ENCODE measurements at places on chromosomes 3 and 15.

GRCh38 chr15:95973566-95974256 lies 356.8 kb upstream of the NR2F2 start:
- DNase-seq, result no peak

GRCh38 chr15:61342390-61342789 lies 113.3 kb upstream of the RORA start:
- no peak for DNase-seq

- no peak for DNase-seq
Measured at GRCh38 chr3:159252772-159253384, 451.0 kb downstream of the MFSD1 start.

DNA sequence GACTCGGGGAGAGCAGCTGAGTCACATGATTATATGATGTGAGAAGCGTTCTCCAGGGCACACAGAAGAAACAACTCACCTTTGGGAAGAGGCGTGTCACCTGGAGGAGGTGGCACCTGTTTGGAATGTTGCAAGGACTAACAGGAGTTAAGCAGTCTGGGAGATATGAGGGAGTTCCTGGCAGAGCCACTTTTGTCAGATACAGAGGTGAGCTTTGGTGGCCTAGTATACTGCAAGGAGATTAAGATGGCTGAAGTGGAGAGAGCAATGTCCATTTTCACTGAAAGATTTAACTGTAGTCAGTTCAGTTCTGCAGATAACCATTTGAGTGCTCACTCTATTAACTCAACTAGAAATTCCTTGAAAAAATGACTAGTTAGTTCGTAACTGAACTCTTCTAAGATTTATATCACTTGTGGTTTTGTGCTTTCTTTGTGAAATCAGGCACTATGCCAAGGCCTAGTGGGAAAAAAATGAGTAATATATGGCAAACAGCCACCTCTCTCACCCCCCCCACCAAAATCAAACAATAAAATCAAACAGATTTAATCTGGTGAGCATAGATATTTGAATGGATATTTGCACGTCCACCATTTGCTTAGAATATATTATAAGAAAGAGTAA lies 61.3 kb downstream of the CRYBG3 start:
- peak; percentile 27 for DNase-seq

GRCh38 chr15:100049483-100049882 lies 292.3 kb downstream of the ADAMTS17 start:
- DNase-seq, result no peak

GRCh38 chr3:3772920-3773319 lies 26.3 kb upstream of the LRRN1 start:
- DNase-seq, result no peak

DNA sequence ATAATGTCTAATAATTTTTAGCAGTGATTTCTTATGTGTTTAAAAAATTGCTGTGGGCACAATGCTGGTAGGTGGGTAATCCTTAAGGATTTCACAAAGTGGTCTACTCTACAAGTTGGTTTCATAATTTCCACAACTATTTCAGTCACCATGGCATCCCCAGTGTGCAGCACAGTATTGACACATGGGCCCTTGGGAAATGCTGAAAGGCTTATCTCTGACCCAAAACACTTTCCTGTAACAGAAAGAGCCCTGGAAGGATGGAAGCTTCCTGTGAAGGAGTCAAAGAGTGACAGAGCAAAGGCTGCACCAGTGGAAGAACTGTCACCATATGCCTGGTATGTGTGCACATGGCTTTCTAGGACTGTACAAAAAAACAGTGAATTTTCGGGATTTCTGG lies 153.7 kb downstream of the ANO10 start:
- no peak for DNase-seq

- DNase-seq, result no peak
Measured at GRCh38 chr15:101675796-101676582, 23.8 kb upstream of the TM2D3 start.

GRCh38 chr3:118151164-118151563 lies 883.5 kb downstream of the IGSF11 start:
- no peak for DNase-seq

- DNase-seq, result no peak
Measured at GRCh38 chr15:61050844-61051568, 178.1 kb downstream of the RORA start.

DNA sequence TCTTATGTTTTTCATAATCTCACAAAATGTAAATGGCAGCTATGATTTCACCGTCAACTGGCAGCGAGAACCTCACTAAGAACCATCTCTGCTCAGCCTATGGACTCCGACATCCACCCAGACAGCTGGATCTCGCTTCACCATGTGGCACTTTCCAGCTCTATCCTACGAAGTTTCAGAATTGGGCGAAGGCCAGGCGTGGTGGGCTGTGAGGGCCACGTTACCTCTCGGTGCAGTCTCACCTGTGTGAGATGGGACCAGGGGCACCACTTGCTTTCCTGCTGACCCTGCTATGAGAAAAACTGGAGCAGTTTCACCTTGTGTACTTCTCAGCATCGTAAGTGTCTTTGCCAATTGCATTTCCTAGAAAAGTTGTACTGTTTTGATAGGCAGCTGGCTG lies 32.3 kb downstream of the CHDH start:
- no peak for DNase-seq

- no peak for DNase-seq
Measured at GRCh38 chr15:76177491-76178040, 117.8 kb downstream of the TMEM266 start.

GRCh38 chr15:80152896-80153876 lies at the start of gene FAH:
FAH (plus strand) TSS chr15:80152999; CDS start chr15:80153055, 56 bp downstream.
- peak; percentile 44 for DNase-seq

- DNase-seq, result no peak
Measured at GRCh38 chr3:180420804-180421203, 181.2 kb upstream of the TTC14 start.

DNA sequence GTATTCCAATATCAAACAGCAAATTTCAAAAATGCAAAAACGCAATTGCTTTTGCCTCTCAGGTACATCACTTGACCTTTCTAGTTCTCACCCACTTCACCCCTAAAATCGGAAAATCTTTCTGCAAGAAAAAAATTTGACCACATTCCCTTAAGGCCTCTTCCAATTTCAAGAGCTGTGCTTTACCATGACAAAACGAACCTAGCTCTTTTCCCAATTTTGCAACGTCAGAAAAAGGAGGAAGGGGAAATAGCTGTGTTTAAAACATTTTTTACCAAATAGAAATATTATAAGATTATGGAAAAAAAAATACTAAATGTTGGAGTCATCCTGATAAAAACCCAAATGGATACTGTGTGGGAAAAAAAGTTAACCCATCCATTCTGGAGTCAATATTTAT lies 1.1 kb upstream of the NR2C2 start:
- DNase-seq, result no peak

GRCh38 chr3:169389211-169389924 lies 274.1 kb downstream of the MECOM start:
- DNase-seq, result no peak

DNA sequence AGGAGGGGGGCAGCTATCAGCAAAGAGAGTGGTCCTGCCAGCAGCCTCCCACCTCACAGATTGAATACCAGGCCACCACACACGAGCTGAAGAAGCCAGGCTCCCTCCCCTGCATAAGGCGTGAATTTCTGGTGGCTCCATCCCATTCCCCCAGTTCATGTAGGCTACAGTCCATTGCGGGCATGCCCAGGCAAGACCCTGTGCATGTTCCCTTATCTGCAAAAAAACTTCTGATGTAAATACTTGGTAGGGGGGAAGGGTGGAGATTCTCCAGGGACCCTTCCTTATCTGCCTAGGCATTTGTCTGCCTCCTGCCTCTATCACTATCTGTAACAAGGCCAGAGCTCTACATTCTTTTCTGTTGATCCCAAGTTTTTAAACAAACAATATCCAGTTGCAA lies 27.6 kb upstream of the UBP1 start:
- DNase-seq, result no peak

DNA sequence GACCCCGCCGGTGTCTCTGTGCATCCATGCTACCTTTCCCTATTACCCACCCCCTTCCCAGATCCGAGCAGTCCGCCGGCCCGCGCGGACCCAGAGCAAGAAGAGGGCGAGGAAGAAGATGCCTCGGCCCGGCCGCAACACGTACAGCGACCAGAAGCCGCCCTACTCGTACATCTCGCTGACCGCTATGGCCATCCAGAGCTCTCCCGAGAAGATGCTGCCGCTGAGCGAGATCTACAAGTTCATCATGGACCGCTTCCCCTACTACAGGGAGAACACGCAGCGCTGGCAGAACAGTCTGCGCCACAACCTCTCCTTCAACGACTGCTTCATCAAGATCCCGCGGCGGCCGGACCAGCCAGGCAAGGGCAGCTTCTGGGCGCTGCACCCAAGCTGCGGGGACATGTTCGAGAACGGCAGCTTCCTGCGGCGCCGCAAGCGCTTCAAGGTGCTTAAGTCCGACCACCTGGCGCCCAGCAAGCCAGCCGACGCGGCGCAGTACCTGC lies 788 bp downstream of the FOXB1 start:
- DNase-seq, result no peak

GRCh38 chr3:139758654-139759291 lies 81.0 kb upstream of the NMNAT3 start:
- DNase-seq, result no peak

DNA sequence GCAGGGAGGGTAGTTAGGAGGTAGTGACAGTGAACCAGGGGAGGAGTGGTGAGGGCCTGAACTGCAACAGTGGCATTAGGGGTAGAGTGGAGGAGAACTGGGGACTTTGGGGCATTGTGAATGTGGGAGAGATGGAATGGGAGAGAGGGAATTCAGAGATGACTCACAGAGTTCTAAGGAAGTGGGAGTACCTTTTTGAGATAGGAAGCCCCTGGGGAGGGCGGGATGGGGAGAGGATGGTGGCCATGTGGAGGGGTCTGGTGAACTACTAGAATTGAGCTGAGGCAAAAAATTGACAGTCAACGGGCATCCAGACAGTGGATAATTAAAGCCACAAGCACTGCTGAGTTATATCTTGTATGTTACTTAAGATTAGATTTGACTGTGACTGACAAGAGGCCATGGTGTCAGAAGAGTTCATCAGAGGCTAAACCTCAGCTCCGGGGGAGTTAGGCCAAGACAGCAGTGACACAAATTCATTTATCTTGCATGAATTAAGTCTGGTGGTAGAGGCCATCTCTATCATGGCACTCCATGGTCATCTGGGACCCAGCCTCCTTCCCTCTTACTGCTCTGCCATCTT lies 34.0 kb downstream of the PLEKHO2 start:
- DNase-seq, result no peak

DNA sequence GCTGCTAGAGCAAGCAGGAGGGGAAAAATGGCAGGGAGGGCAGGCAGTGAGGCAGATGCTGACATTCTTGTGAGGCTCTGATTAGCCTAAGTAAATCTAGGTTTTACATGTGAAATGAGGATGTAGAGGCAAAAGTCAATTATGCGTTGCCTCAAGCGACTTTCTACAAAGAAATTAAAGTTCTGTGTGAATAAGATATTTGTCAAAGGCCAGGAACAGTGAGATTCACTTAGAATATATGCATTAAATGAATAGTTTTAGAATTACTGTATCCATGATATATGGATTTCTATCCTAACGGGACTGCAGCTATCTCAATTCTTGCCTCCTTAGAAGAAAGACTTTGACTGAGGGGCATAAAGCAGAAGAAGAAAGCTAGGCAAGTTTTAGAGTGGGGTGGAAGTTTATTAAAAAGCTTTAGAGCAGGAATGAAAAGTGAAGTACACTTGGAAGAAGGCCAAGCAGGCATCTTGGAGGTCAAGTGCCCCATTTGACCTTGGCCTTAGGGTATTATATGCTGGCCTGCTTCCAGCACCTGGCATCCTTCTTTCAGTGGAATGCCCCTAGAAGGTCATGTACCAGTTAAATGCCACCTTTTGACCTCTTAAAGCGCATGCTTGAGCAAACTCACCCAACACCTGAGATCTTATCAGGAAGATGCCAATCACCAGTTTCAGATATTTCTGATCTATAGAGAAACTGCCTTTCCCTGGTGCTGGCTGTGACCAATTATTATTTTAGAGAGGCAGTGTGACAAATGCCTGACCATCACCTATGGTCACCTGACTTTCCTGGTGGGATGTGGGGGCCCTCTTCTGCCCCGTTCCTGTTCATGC lies 38.2 kb downstream of the OSTN start:
- DNase-seq, result no peak

GRCh38 chr15:62307551-62307950 lies 142.5 kb upstream of the C2CD4B start:
- no peak for DNase-seq

DNA sequence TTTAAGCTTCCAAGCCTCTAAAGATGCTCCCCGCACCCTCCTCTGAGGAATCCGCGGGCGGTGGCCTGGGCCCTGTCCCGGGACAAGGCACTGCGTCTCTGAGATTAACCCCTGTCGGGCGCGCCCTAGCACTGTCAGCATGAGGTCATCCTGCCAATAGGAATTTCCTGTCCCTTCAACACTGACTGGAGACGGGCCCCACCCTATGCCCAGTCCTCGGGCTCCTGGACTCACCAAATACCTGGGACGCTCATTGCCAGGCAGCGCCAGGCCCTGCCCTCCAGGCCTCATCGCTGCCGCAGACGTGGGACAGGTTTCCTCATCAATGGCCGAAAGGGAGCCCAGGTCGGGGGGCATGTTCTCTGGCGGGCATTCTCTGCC lies 67.6 kb upstream of the SH3GL3 start:
- DNase-seq, result no peak

DNA sequence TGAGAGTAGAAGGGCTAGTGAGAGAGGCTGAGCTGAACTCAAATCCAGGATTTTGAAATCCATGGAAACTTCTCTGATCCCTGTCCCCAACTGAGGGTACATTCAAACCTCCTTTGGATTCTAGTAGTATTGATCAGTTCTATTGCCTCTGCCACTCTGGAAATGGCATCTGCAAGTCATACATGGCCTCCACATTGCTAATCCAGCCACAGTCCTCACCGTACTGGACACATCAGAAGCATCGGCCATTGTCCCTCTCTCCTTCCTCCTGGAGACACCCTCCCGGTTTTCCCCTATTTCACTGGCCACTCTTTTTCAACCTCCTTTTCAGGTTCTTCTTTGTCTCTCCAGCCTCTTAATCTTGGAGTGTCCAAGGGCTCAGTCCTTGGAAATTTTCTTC lies 66.9 kb downstream of the ETV5 start:
- no peak for DNase-seq

GRCh38 chr15:99165020-99165790 lies 60.3 kb downstream of the SYNM start:
- no peak for DNase-seq

- DNase-seq, result no peak
Measured at GRCh38 chr15:98541519-98541918, 106.8 kb upstream of the IGF1R start.

- no peak for DNase-seq
Measured at GRCh38 chr15:67089217-67090193, 24.1 kb downstream of the SMAD3 start.

DNA sequence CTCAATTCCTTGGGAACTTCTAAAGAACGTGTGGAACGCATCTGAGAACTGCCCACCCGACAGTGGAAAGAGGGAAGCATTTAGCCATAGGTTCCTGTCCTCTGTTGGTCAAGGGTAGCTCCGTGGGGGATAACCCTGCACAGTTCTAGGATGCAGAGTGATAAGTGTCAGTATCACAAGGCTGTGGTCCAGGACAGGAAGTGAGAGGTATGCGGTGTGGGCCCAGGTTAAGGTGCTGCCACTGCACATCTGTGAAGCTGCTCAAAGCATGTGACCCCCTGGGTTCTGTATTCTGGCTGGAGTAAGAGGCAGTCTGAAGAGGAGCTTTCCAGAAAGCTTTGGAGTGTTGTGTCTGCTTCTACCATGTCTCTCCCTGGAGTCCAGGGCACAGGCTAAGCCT lies 51.7 kb upstream of the HES1 start:
- no peak for DNase-seq

- DNase-seq, result no peak
Measured at GRCh38 chr3:12424635-12425319, 59.5 kb upstream of the TSEN2 start.

All from stimulated activated CD4-positive, alpha-beta T cell treated with anti-CD3 and anti-CD28 coated beads, Interleukin-4, amount 100 ng/mL, for 24 hours (primary cell).